CD14-positive monocyte (primary cell): ENCODE measurements at places on chromosomes 3 and 15. TPM values are rescaled to one million over a fixed set of nuclear protein-coding genes. Genes with fewer than 3 reads are reported as not detected.

DNA sequence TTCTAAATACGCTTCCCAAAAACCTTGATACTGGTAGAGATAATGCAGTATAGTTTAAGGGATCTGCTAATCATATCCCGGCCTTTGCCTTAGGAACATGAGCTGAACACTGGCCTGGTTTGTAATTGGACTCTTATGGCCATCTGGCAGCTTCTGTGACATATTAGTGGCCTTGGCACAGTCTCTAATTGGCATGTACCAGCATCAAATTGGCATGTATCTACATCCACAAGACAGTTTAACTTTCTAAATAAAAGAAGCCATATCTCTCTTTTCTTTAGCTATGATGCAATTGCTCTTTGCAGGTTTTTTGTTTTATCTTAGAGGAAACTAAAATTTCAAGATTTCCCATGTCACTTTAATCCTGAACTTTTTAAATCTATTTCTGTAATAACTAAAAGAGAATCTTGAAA is 44.6 kb upstream of the FILIP1L start:
- DNase-seq: no peak

GRCh38 chr3:14920536-14920935 is 26.8 kb upstream of the NR2C2 start:
- DNase-seq: no peak

DNA sequence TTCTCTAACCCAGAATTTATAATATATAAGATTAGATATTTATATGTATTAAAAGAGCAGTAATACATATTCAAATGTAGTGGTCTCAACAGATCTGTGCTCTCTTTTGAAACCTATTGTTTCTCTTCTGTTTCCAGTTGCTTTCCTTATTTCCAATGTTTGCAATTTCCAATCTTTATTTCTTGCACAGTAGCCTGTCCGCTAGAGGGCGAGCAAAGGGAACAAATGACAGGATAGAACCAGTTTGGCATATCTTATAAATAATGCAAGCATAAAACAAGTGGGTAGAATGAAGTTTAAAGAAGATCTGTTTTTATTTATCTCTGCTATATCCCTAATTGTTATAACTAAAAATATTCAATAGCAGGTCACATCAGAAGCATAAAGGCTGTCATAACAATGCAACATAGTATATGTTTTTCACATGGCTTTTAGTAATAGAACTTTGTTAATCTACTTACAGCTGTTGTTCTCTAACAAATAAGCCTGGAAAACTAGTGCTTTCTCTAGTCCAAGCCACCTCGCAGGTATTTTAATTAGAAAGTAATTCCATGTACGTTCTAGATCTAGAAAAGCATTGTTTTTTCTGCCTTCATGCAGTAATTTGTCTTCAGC is 15.1 kb upstream of the TCAIM start:
- DNase-seq: peak; percentile 48

DNA sequence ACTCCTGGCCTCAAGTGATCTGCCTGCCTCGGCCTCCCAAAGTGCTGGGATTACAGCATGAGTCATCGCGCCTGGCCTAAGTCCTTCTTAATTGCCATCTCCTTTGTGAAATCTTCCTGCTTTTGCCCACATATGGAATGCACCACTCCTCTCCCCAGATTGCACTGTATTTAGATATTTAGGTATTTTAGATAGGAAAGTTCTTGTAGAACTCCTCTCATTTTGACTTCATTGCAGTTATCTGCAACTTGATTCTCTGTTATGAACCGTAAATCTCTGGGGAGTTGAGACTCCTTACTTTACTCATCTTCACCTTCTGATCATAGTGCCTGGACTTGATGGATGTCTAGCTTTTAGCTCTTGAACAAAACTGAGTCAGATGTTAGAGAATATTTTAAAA is 150.7 kb downstream of the AKAP13 start:
- no peak for DNase-seq

DNA sequence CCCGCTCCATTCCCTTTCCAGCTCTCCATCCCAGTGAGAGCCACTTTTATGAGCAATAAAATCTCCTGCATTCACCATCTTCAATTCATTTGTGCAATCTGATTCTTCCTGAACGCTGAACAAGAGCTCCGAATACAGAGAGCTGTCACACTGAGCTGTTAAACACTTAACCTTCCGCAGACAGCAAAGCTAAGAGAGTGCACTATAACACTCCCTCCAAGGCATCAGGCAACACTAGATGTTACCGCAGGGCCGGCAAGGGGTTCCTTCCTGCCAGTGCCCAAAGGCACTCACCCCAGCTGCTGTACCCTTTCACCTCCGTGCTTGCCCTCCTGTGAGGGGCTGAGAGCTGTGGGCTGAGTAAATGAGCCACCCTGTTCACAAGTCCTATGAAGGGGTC is 85.6 kb downstream of the BCHE start:
- no peak for DNase-seq

- no peak for DNase-seq
Measured at GRCh38 chr3:191499307-191500080, 38.5 kb downstream of the PYDC2 start.

DNA sequence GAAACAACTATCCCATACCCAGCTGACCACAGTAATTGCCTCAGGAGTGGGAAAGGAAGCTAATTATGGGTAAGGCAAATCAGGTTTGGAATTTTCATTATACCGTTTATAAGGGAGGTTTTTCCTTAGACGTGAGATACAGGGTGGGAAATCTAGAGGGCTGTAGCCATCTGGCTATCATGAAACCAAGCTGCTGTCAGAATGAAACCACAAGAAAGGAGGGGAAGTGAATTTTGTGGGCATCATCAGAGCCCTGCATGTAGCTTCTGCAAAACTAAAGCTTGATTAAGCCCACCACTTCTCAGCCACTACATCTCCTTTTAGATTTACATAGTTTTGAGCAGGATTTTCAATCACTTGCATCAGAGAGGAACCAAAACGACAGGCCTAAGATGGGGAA is 893.5 kb downstream of the TUSC7 start:
- DNase-seq: no peak

DNA sequence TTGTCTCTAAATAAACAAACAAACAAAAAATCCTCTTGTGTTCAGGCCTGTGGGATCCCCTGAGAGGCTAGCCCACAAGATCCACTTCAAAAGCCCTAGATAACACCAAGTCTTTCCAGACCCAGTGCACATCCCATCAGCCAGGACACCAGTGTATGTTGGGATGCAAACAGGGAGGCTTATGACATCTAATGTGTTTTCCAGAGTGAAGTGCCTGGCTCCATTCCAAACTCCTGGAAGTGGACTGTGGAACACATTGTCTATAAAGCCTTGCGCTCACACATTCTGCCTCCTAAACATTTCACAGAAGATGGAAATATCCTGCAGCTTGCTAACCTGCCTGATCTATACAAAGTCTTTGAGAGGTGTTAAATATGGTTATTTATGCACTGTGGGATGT is 57.0 kb downstream of the MLH1 start:
- no peak for DNase-seq

DNA sequence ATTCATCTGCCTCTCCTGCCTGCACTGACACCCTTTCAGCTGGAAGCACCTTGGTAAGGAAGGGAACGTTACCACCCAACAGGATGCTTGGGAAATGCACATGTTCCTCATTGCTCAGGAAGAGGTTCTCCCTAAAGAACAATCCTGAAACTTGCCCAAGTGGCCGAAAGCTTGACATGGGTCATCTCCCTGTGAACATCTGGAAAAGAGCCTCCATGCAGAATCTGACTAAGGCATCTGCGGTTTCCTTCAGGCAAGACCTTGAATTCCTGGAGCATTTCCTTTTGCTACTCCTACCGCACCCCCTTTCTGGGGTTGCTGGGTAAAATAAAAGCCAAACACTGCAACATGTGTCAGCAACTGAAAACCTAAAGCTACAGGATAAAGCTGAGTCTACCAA is 68.7 kb upstream of the SNRK start:
- no peak for DNase-seq

ATP2B2 gene
- not detected for polyA plus RNA-seq

TMEM39A gene
- polyA plus RNA-seq: 9.6 TPM

ACVR2B gene
- polyA plus RNA-seq: 0.38 and 0.41 TPM in 2 replicates

ANKRD34C gene
- not detected for polyA plus RNA-seq

ACKR2 gene
- polyA plus RNA-seq: not detected

GNAT1 gene
- polyA plus RNA-seq: not detected in 2 replicates

TMEM115 gene
- polyA plus RNA-seq: 36.2 TPM

NANOGP8 gene
- polyA plus RNA-seq: not detected

P2RY14 gene
- polyA plus RNA-seq: 0.67 TPM
